ENCODE measurements at places on chromosomes 6 and 20.

DNA sequence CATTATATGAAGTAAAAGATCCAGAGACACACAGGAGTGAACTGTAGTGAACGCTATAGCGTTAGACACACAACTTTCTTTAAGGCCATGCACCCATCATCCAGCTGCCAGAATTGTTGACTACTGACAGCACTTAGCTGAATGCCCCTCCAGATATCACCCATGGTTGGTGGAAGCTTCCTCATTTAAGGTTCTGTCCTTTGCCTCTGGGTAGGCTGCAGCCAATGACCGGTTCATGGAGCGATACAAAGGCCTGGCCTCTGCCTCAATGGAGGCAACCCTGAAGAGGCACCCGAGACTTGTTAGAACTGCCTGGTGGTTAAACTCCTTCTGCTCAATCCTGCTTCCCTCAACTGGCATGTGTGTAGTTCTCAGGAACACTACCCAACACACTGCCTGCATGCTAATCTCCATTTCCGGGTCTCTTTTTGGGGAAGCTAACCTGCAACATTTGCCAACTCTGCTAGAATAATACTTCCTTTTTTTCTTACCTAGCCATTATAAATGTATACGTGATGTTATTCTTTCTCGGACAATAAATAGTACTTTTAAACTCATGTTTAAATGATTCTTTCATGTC, 49.8 kb upstream of the THEMIS start:
- no peak for DNase-seq

DNA sequence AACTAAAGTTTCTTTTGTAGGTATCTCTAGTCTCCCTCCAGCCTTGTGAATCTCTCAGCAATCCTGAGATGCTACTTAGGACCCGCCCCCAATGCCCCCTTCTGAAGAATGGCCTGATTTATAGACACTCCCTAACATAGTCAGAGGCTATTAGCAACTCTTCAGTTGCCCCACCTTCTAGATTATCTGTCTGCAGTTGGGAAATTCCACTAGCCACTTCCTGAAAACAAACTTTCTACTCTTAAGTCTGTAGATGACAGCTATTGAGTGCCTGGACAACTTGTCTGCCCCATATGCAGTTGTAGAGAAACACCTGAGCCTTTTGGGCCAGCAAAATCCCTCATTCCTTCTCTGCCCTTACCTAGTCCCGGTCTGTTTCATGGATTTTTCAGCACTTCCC, 188.2 kb upstream of the PREP start:
- DNase-seq, result peak; percentile 44

- no peak for DNase-seq
Observed at GRCh38 chr6:87487555-87487954, 14.8 kb downstream of the SLC35A1 start.

DNA sequence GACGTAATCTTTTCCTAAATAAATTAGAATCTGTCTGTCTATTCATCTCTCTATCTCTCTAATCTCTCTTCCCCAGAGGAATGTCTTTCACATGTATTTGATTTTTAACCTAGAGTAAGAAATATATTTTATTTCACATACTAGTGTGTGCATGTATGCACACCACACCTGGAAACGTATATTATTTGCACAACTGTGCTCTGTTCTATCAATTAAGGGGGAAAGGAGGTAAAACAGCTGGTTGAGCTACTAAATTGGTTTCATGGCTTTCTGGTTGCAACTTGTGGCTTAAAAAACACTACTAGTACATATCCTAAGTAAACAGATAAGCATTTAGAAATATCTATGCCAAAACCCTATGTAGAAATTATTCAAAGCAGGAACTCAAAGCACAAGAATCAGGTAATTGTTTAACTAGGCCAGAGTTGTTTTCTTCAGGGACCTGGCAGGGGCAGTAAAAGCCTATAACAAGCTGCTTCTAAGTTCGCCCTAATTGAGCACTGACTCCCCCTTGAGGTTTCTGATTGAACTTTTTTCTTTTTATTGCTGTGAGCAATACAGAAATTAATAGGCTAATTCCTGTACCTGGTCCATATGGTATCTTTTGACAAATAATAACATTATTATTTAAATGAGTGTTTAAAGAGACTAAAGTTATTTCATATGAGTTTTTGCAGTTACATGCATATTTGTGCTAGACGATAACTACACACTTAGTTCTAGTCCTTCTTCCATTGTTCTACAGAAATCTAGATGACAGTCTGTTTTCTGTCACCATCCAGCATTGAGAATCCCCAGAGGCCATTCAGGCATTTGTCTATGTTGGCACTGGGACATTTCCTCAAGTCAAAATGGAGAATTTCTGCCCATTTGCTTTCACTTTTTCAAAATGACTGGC, 88.6 kb downstream of the MCHR2 start:
- peak; percentile 37 for DNase-seq

DNA sequence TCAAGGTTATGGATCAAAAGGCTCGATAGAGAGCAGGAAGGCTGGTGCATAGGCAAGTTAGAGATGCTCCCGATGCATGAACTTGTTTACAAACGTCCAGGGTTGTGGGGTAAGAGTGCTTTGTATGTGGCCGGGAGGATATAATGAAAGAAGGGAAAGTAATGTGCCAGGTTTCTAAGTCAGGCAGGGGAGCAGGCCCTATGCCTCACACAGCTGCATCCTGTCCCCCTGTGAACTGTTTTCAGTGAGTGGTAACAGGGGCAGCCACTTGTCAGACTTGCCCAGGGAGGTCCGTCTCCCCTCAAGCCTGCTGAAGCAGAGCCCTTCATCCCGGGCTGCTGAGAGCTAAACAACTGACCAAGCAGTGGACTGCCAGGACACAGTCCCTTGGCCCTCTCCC, 19.4 kb downstream of the KCNK5 start:
- DNase-seq, result no peak

DNA sequence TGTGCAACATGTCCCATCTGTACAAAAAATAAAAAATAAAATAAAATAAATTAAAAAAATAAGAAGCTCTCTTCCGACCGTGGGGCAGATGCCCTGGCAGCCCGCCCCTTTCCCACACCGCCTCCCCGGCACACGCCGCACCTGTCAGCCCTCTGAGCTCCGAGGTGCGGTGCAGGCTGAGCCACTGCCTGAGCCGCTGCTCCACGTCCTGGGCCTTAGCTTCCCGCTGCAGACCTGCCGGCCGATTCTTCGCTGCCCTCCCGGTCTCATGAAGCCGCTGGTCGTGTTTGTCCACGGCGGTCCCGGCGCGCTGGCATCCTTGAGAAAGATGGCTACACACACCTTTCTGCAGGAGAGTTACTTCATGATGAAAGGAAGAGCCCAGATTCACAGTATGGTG, 10.7 kb upstream of the CLPSL2 start:
- DNase-seq, result no peak

DNA sequence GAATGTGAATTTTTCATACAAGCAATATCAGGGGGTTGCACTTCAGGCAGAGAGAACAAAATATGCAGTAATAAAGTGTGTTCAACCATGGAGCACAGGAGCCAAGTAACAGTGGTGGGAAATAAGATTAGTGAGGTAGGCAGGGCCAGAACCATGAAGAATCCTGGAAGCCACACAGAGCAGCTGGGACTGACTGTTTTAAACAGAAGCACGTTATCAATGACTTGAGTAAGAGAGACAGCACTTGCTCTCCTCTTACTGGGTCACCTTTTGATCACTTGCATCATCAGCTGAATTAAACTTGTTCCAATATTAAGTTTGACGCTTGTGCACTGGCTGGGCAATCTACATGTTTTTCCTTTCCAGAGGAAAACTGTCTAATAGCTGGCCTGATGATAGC, 238.5 kb downstream of the TBX18 start:
- no peak for DNase-seq

DNA sequence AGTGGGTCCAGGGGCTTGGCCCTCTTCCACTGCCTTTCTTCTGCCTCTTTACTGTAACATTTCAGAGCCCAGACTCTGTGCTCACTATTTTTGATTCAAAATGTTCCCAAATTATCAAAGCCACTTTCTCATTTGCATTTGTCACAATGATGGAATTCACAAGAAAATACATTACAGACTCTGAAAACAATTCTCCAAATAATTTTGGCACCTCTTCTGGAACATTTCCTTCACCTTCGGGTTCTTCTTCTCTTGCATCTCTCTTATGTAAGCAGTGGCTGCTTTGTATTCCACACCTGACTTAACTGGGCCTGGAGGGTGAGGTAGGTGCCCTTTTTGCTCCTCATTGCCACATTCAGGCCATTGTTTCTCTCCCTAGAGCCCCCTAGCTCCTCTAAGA, 30.0 kb downstream of the ZNF184 start:
- no peak for DNase-seq

DNA sequence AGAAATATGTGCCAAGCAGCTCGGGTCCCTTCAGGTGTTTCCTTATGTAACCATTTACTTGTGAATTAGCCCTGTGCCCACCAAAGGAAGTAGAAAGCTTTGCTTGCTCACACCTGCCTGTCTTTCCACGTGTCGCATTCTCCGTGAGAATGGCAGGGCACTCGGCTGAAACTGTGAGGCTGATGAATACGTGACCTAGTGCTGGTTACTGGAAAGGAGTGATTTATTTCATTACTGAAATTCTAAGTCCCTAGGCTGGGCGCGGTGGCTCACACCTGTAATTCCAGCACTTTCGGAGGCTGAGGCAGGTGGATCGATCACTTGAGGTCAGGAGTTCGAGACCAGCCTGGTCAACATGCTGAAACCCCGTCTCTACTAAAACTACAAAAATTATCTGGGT, 45.9 kb upstream of the TULP1 start:
- DNase-seq, result no peak

DNA sequence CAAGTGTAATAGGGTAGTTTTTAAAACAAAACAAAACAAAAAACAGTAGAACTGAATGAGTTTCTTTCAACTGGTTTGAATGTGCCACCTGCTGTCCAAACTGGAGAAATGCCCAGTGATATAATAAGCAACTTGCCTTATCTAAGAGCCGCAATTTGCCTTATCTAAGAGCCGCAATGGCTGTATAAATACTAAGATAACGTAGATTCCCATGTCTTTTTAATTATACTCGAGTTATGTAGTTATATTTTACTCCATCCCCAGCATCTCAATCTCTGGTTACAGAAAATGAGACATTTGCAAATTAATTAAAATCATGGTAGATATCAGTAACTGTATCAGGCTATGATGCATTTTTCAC, 67.2 kb downstream of the RPP40 start:
- DNase-seq, result peak; percentile 47

DNA sequence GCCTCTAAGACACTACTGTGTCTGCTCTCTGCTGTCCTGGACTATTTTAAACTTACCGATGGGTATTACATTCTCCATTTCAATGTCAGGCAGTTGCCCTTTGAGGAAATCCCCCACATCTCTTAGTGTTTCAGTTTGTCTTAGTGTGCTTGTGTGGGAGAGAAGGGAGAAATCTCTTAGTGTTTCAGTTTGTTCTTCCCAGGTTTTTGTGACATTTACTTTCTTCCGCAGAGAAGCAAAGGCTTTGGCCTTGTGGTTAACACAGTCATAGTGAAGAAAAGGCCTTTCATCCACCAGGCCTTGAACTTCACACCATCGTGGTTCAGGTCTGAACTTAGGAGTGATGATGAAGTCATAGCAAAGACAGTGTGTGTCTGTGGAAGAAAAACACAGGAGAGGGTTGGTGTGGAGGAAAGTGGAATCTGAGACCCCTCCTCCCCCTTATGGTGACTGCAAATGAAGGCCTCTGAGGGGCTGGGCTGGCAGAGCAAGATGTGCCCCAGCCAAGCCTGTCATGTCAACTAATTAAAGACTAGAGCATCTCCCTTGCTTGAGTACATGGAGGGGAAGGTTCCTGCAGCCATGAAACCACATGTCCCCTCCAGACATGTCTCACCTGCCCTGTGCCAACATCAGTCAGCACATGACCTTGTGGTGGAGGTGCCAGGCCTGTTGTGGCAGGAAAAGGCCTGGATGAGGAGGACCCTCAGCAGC, 23.9 kb downstream of the RAET1L start:
- peak; percentile 66 for DNase-seq

DNA sequence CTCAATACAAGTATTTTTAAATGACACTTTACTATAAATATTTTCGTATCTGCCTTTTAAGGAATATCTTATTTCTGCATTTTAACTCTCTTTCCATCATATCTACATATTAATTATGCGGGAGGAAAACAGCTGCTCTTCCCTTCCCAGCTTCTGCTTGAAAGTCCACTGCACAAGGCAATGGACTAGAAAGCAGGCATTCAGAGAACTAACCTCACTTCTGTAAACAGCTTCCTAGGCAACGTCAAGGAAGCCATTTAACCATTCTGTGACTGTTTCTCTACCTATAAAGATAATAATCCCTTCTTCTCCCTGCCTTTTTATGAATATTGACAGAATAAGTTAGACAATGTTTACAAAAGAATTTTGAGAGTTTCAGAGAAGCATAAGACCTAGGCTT, 319.4 kb downstream of the BTBD9 start:
- no peak for DNase-seq

DNA sequence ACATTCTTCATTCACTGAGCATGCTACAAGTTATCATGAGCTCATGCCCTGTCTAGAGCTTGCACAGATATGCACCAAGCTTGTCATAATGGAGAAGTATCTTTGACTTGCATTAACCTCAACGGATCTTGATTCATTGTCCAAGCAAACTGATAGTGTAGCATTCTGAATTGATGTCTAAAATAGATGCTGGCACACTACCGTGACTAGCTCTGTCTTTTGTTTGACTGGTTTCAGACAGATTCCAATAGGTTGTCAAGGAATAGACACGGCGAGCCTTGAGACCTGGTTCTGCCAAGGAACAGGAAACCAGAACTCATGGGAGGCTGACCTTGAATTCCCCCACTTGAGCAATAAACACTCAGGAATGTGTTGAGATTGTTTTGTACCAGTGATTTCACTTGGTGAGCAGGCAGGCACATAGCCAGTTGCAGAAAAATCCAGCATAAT, 1153.1 kb upstream of the GJE1 start:
- no peak for DNase-seq
